ENCODE measurements at places on chromosomes 11 and 22.

- DNase-seq = no peak
These were observed 2.6 kb upstream of the FADS3 start for GRCh38 chr11:61893981-61894380.

DNA sequence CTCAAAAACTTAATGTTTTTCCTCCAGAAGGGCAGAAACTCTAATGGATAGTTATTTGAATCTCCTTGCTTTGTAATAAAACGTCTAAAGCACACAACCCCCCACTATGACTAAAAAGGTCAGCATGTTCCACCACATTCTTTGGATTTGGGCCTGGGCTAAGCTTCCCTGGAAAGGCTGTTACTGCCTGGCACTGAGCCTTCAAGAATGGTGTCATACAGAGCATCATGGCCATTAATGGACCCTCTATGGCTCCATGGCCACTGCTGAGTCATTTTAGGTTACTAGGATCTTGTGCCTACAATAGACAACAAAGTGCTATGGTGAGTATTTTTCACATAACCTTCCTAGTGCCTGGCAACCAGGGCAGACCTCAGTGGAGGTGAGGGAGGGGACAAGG, 242.6 kb upstream of the FAT3 start:
- DNase-seq = no peak

DNA sequence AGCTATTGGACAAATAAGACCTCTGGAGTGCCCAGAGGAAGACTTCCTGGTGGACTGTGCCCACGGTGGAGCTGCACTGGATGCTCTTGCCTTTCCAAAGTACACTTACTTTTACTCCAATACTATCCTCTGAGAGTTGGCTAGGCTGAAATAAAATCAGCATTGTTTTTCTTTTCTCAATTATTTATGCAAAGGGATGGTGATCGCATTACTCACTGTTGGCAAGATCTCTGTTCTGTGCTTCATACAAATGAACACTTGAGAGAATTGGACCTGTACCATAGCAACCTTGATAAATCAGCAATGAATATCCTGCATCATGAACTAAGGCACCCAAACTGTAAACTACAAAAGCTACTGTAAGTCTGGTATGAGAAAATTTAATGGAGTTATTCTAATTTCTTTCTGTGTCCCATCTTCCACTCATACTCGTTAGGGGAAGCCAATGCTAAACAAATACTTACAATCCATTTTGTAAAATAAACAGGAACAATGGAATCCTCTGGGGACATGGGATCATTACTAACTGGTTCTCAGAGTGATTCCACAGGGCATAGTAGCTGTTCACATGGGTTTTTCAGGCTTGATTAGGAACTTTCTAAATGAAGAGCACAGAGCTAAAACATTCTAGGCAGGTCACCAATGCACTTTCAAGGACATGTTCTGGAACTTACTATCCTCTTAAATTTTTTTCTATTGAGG, 26.3 kb downstream of the NLRP14 start:
- DNase-seq = no peak

DNA sequence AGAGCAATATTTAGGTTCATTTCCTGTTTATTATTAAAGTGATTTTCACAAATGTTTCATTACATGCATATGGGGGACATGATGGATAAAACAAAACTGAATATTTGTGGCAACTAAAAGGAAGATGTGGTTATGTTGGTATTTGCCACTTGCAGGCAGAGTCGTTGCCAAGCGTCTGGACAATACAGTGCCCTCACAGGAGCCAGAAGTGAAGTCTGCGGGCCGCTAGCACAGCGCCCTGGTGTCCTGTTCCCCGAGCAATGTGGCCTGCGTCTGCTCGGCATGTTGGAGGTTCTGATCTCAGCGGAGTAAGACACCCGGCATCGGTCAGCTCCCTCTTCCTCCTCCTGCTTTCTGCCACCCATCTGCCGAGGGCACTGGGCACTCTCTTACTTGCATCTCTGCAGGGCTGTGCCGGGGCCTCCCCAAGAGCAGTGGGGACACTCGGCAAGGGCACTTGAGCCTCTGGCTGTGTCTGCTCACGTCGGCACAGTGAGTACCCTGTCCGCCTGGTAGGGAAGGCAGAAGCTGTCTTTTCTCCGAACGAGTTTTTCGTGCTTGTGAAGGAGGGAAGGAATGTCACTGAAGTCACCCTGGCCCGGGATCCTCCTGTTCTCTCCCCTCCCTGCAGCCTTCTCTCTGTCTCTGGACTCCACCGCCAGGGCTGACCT, 10.5 kb upstream of the TTLL12 start:
- no peak for DNase-seq

DNA sequence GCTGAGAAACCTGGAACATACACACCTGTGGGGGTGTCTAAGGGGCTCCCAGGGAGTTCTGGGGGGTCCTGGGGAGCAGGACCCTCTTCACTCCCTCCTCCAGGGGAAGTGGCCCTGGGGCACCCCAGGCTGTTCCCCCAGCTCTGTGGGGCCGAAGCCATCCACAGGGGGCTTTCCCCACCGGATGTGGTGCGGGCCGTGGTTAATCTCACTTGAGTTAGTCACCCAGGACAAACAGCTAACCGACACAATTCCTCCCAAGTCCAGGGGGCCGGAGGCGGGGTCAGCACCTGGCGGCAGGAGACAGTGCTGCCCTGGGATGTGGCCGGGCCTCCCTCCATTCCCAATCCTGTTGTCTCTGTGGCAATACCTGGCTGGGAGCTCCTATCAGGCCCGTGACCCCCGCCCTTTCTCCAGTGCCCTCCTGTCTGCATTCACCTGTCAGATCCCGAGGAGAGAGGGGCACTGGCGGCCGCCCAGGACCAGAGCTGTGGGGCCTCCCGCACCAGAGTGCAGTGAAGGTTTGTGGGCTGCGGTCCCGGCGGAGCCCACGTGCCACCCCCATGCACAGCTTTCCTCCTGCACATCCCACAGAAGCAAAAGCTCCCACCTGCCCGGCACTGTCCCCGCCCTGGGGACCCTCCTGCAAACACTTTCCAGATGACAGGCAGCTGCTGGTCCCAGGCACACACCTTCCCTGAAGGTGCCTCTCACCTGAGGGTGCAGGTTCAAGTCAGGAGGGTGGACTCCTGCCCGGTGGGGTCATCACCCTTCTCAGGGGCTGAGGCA, 5.2 kb upstream of the MUC5AC start:
- DNase-seq = no peak

GRCh38 chr22:30265131-30265720, 1.4 kb downstream of the OSM start:
- no peak for DNase-seq

- DNase-seq = no peak
These were observed 123.6 kb downstream of the CHST1 start for GRCh38 chr11:45541693-45542434.

DNA sequence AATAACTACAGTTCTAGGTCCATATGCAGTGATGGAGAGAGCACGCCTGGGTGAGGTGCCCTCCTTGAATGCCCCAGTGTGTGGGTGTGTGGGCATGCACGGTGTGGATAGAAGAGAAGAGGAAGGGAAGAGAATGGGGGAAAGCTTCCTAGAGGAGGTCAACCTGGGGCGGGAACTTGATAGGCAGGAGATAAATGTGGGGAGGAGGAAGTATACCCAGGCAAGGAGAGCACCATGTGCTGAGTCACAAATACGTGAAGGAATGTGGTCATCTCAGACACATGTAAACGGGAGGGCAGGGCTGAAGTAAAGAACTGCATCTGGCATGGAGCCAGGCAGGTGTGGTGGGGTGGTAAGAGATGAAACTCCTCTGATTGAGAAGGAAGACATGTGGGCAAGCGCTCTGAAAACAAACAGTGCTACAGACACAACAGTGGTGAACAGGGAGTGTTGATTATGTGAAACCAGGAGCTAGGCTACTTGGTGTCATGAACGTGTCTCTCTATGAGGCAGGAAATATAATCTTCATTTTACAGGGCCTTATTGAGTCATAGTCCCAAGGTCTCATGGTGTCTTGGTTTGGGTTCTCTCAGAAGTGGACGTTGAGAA, 61.5 kb upstream of the EED start:
- DNase-seq = peak; percentile 21

DNA sequence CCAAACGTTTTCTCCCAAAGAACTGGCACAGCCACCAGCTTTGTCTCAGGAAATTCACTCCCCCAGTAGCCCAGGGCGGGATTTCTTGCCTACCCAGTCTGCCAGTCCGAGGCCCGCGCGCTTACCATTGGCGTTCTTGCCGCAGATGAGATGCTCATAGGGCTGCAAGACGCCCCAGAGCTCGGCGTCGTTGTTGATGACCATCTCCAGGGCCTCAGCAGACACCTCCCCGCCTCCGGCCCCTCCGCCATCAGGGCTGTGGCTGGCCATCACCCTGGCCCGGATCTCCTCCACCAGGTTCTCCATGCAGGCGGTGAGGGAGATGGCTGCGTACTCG, 1.3 kb downstream of the ABTB2 start:
- no peak for DNase-seq

DNA sequence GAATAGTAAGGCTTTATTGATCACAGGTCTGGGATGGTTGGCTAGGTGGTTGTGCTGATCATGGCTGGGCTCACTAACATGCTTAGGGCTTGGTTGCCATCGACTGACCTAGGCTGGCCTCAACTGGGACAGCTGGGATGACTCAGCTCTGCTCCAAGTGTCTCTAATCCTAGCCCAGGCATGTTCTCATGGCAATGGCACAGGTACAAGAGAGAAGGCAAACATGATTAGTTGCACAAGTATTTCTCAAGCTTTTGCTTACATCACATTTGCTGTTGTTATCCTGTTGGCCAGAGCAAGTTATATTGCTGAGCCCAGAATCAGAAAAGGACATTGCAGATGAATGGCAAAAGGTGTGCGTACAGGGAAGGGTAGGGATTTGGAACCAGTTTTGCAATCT, 68.5 kb upstream of the SLC35C1 start:
- no peak for DNase-seq

- DNase-seq = no peak
These were observed 7.1 kb downstream of the TMA7B start for GRCh38 chr22:39967103-39967829.

All from stimulated activated CD8-positive, alpha-beta memory T cell treated with anti-CD3 and anti-CD28 coated beads, Interleukin-7, amount 100 ng/mL, for 1 hour (primary cell).